ENCODE measurements at places on chromosomes 13 and 19.

- no peak for DNase-seq
These were observed 8.8 kb downstream of the NLRP8 start for GRCh38 chr19:55956431-55956830.

- no peak for DNase-seq
These were observed 81.5 kb upstream of the MBNL2 start for GRCh38 chr13:97140611-97141010.

- DNase-seq = no peak
These were observed 33.0 kb downstream of the COL4A2 start for GRCh38 chr13:110339975-110340550.

DNA sequence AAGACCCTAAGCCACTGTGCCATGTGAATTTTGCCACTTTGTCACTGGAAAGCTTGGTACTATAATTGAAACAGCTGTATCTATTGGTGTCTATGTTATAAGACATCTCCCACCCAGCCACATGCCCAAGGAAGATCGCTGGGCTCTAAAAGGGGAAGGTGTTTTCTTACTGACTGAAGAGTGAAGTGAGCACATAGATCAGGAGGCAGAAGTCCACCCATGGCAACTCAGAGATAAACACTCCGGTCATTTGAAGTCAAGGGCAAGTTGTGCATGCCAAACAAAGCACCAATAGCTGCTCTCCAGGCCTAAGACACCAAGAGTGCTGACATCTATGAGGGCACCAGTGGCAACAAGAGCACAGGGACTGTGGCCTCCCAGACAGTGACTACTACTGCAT, 153.8 kb downstream of the KCTD12 start:
- DNase-seq = no peak

DNA sequence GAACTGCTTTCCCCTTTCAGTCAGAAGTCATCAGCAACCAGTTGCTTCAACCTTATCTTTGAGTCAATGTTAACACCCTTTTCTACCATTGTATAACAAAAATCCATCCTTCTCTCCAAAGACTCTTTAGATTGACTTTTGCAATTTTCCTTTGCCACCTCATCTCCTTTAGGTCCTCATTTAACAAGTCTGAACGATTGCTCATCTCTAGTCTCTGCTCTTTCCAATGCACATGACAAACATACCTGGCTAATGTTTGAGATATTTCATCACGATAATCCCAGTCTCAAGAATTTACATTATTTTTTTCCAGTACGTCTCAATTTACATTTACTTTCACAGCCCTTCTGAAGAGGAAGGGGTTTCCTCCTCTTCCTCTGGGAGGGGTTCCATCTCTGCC, 127.5 kb downstream of the KLF12 start:
- no peak for DNase-seq

DNA sequence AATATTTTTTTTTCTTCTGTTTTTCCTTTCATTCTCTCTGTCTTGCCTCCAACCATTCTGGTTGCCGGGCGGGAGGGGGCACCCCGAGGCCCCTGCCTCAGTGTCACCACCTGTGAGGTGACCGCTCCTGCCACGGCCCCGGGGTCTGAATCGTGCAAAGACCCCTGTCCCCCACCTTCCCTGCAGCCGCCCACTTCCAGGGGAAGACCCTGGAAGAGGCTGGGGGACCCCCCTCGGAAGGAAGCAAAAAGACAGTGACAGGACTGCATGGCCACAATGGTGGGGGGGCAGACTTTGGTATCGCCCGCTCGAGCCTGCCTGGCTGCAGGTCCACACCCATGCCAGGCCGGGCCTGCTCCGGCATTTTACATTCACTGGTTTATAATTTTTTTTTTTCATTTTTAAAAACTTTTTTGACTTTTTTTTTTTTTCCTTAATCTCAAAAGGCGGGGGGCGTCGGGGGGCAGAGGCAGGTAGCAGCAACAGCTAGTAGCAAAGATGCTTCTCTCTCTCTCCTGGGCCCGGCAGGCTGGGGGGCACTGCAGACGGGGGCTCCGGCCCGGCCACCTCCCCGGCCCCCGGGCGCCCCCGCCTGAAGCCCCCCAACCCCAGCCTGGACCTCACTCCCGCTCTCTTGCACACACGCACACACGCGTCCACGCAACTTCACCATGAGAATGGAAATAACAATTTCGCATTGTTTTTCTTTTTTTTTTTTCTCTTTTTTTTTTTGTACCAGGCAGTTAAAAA, 22.6 kb downstream of the ZBTB7A start:
- DNase-seq = no peak

DNA sequence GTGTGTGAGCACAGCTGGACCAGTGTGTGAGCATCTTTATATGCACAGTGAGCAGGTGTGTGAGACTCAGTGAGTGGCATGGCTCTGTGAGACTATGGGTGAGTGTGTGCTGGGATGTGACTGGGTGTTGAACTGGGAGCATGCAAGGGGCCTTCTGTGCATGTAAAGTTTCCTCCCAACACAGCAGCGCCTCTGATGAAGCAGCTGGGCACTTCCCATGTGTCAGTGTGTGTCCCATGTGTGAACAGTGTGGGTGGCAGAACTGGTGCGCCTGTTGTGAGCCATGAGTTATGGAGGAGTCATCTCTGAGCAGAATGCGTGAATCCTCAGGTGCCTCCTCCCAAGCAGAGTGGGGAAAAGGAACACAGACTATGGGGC, 24.1 kb downstream of the LGALS16 start:
- no peak for DNase-seq

DNA sequence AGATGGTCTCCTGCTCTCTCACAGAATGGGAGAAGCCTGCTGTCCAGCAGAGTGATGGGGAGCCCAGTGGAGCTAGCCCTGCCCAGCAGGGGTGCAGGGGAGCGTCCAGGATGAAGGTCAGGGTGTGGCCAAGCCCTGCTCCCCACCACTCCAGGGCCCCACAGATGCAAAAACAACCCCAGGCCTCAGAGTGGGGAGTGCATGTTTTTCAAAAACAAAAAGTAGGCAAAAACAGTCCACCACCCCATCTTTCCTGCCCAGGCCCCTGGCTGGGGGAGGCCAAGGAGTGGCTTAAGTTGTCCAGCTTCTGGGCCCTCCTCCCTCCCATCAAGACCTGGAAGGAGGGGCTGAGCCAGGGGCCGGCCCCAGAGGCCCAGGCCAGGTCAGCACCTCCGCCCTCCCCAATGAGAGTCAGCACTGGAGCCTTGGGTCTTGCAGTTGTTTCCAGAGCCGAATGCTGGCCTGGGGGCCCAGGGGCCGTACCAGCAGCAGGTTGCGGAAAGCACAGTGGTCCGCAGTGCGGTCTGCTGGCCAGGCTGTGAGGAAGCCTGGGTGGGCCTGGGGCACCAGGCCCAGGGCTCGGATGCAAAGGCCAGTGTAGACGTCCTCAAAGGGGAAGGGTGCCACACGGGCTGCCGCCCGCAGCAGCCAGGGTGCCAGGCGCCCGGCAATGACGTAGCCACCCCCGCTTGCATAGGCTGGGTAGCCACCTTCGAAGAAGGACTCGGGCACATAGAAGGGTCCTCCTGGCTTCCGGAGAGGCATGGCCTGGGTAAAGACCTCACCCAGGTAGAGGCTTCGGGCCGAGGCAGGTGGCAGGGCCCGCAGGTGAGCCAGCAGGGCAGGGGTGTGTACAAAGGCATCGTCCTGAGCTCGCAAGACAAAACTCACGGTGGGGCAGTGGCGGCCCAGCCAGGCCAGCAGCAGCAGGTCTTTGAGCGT, 1.7 kb downstream of the B3GNT8 start:
- no peak for DNase-seq

DNA sequence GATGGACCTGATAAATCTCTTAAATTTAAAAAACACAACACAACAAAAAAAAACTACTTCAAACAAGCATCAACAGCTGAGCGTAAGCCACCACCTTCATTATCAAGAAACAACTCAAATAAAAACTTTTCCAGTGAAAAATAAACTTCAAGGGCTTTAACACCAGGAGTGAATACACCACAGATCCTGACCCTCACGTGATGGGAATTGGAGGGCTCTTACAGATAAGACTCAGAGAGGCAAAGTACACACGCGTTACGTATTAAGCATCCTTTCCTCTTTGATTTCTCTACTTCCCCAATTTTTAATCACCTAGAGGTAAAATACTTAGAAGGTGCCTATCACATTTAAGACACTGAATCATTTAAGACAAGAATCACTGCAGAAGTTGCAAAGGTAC, 573 bp upstream of the STARD13 start:
- no peak for DNase-seq
